ENCODE measurements at places on chromosomes 13 and 19.

DNA sequence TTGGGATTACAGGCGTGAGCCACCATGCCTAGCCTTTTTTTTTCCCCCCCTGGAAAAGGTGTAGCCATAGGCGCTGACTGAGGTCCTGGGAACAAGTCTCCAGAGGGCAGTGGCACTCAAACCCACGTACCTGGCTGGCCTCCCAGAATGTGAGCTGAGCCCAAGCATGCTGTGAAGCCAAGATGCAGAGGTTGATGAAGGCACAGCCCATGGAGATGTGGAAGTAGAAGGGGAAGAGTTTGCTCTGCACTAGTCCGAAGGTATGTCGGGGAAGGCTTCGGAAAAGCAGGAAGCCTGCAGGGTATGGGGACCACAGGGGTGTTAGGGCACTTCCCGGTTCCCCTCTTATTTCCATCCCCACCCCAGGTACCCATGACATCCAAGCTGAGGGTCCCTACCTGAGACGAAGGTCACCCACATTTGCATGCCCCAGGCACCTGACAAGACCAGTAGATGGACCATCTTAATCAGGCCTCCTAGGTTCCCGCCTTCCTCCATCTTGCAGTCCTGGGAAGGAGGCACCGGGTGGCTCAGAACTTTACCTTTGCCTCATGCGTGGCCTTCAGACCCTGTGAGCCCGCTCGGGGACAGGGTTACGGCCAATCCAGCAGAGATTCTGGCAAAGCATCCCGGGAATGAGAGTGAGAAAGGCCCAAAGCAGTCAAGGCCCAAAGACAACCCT, 805 bp downstream of the TMEM205 start:
- no peak for DNase-seq

- DNase-seq, result no peak
Measured at GRCh38 chr13:112723771-112724170, 33.9 kb downstream of the ATP11A start.

- no peak for DNase-seq
Measured at GRCh38 chr19:33832633-33833032, 36.0 kb downstream of the KCTD15 start.

DNA sequence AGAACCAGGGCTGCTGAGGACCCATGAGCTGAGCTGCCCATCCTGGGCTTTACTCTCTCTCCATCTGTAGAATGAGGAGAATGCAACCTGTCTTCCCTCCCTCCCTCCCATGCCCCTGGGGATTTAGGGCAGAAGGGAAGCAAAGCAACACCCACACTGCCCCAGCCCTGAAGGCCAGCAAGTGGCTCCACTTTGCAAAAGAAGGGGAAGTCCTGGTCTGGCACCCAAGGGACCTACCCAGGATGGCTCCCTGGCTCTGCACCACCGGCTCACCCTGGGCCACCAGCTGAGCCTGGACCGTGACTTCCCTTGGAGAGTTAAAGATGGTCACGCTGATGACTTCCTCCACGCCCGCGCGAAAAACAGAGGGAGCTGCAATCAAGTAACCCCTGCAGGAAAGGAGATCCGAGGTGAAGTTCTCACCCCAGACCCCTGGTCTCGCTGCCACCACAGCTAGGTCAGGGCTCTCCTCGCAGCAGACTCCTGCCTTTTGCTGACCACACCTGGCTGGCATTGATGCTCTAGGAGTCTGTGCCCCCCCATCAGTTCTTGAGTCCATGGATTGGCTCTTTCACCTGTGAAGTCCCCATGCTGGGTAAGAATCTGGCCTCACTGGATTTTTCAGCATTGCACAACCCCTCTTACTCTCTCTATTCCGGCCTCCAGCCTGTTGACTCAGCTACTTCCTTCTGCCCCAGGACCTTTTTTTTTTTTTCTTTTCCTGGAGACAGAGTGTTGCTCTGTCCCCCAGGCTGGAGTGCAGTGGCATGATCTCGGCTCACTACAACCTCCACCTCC, 4.6 kb downstream of the CPAMD8 start:
- no peak for DNase-seq

GRCh38 chr13:97460004-97460775, 26.2 kb downstream of the RAP2A start:
- DNase-seq, result no peak

DNA sequence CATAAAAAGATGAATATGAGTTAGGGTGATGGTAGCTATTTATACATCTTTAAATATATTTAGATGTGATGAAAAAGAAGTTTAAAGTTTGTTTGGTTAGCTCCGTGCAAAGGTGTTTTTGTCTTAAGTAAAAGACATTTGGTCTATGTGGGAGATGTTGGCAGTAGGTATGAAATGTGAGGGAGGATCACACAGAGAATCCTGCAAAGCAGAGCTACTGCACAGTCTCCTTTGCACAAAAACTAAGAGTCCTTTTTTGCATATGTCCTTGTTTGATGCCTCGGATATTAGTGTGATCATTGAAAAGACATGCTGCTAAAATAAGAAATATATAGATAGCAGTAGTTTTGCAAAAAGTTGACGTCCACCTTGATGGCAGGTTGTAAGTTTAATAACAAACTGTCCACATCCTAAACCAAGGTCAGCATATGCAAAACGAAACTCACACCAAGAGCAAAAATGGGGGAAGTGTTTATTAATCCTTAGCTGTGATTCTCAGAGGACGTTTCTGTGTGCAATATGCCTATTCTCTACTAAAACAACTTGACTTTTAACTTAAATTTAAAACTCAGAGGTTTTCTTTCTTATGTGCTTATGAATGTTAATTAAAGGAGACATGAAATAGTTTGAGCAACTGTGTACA, 870.1 kb downstream of the PCDH9 start:
- no peak for DNase-seq

GRCh38 chr13:79776531-79777295, 295.8 kb downstream of the NDFIP2 start:
- DNase-seq, result no peak

All from activated CD4-positive, alpha-beta T cell treated with anti-CD3 and anti-CD28 coated beads, Interleukin-2, amount 50 U/mL, for 24 hours (primary cell).